ENCODE measurements at places on chromosomes 5 and 9.
A peak's percentile ranks its signal among the peaks of the same experiment; 100 is the strongest.

DNA sequence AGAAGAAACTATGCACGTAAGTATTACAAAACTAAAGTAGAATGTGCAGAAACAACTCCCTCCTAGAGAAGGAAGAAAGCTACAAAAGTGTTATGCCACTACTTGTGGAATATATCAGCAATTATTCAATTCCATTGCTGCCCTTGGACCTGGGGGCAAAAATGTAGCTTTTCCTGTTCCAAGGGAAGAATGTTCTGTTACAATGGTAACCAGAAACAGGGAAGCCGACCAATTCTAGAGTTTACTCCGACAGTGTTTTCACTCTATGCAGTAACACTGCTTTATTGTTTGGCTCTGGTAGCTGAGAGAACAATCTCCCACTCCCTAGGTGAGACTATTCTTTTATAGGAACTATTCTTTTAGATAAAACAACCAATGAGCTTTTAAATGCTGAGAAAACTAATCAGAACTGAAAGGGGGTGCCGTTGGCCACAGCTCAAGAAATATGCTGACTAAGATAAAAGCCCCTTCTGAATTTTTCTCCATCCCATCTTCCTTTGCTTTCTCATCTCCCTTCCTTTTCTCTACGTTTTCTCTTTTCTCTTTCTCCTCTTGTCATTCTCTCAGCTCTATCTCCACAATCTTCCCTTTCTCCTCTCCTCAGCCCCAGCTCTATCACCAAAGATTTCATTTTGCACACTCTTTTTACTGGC, 54.1 kb downstream of the SLC1A3 start:
- DNase-seq = no peak

GRCh38 chr5:13987843-13988464, 43.5 kb upstream of the DNAH5 start:
- peak; percentile 71 for DNase-seq

- no peak for DNase-seq
Measured at GRCh38 chr9:21833090-21833801, 30.8 kb downstream of the MTAP start.

DNA sequence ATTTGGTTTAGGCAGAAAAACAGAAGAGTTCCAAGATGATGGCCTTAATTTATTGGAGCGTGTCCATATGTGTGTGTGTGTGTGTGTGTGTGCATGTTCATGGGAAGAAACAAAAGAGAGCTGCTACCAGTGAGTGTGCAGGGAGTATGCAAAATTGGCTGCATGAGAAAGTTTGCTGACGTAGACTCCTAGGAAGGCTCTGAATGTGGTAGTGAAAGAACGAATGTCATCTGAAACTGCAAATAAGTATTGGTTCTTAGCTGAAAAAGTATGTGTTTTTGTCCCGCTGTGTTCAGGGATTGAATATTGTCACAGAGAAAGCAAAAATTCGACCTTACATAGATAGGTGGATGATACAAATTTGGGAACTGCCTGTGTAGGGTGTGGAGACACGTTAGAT, 542.6 kb upstream of the COX7C start:
- DNase-seq = no peak

- DNase-seq = peak; percentile 46
Measured at GRCh38 chr5:54944364-54944763, 41.0 kb downstream of the ESM1 start.
